ENCODE measurements at places on chromosomes 13 and 19.

GRCh38 chr19:33517922-33518321 is 3.7 kb downstream of the PEPD start:
- no peak for DNase-seq

DNA sequence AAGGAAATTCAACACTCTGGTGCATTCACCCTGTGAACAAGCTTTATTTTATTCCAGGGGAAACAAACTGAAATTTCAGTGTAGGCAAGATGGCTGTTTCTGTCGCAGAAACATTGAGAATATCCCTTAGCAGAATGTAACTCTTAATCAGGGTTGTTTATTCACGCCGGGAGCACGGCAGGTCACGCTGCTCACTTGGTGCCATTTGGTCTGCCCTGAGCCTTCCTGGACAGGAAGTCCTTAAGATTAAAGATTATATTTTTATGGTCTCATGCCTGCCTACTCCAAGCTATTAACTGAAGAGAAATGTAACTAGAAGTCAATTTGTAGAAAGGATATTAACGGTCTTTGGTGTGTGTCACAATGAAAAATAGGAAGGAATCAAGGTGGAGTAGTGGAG is 185.3 kb upstream of the ARGLU1 start:
- DNase-seq = no peak

DNA sequence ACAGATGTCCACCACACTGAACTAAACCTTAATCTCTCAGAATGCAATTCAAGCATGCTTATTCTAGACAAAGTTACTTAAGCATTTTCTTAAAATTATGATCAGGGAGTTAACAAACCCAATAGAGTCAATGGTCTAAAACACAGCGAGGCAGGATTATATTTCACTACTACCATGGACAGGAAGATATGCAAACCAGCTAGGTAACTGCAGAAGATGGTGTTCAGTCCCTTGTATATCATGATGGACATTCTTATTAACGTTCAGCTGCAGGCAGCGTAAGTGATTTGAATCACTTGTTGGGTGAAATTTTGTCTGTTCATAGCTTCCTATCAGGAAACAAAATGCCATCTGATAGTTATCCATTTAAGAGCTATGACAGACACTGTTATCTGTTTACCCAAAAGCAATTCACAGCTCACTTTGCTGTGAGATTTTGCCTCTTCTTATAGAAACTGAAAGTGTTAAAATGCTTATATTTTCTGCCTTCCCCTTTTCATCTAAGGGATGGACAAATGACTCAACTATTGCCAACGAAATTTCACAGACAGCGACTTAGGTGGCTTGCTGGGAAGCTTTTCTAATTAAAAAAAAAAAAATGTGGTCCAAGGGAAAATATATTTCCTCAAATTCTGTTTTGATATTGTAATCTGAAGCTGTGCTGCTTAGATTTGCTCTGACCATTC is 591.9 kb downstream of the DACH1 start:
- DNase-seq = no peak

DNA sequence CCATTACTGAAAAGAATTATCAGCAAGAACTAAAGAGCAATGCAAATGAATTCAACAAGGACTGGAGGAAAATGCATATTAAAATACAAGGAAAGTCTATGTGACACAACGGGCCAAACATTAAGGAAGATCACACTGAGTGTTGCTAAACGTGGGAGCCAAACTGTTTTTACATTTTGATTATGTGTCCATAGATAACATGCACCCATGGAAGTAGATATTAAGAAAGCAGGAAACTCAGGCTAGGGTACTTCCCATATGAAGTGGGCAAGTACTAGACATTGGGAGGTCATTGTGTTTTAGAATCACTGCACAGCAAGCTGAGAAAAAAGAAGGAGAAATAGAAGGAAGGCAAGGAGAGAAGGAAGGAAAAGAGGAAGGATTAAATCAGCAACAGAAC is 161.8 kb downstream of the KCTD12 start:
- no peak for DNase-seq

DNA sequence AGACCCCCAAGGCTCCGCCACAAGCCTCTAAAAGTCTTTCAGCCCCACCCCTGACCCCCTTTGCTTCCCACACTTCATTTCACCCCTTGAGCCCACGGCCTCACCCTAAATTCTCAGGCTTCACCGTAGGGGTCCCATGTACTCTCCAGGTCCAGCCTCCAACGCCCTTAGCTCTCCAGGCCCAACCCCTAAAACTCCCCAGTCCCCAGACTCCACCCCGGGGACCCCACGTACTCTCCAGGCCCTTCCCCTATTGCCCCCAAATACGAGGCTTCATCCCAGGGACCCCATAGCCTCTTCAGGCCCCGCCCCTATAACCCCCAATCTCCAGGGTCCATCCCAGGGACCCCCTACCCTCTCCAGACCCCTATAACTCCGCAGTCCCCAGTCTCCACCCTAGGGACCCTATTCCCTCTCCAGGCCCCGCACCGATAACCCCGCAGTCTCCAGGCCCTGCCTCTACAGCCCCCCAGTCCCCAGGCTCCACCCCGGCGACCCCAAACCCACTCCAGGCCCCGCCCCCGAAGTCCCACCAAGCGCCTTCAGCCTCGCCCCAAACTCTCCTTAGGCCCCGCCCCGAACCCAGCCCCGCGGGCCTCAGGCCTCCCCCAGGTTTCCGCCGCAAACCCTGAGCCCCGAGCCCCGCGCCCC is 619 bp downstream of the MED16 start:
- no peak for DNase-seq

DNA sequence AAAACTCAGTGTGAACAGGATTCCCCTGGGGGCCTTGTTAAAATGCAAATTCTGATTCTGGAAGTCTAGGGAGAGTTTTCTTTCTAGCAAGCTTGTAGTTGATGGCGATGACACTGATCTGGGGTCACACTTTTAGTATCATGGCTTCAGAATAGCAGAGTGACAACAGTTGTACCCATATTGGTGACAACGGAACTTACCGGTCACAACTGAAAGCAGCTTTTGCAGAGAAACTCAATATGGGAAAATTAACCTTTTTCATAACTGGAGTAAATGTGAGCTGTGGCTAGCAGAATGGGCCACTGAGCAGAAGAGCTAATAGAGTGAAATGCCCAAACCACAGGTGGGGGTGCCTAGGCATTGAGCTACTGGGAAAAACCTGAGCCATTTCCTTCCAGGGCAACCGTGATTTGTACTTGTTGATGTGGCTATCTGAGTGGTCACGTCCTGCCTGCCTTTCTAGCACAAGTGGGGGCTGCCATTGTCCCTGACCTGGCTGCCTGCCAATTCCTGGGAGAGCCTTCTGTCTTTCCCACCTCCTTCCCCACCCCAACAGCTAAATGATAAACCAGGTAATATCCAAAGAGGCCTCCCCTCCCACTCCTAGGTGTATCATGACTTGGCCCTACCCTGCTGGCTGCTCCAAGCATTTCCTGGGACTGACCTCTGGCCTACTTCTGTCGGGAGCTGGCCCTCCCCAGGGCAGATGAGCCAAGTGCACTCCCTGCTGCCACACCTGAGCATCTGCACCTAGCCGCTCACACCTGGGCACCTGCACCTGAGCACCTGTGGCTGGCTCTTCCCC is 1.7 kb upstream of the SLC10A2 start:
- DNase-seq = no peak

- DNase-seq = peak; percentile 71
Observed at GRCh38 chr19:51751655-51752054, at the start of gene FPR1. FPR1 (minus strand) TSS chr19:51751878; CDS start chr19:51746994, 4,884 bp downstream.

DNA sequence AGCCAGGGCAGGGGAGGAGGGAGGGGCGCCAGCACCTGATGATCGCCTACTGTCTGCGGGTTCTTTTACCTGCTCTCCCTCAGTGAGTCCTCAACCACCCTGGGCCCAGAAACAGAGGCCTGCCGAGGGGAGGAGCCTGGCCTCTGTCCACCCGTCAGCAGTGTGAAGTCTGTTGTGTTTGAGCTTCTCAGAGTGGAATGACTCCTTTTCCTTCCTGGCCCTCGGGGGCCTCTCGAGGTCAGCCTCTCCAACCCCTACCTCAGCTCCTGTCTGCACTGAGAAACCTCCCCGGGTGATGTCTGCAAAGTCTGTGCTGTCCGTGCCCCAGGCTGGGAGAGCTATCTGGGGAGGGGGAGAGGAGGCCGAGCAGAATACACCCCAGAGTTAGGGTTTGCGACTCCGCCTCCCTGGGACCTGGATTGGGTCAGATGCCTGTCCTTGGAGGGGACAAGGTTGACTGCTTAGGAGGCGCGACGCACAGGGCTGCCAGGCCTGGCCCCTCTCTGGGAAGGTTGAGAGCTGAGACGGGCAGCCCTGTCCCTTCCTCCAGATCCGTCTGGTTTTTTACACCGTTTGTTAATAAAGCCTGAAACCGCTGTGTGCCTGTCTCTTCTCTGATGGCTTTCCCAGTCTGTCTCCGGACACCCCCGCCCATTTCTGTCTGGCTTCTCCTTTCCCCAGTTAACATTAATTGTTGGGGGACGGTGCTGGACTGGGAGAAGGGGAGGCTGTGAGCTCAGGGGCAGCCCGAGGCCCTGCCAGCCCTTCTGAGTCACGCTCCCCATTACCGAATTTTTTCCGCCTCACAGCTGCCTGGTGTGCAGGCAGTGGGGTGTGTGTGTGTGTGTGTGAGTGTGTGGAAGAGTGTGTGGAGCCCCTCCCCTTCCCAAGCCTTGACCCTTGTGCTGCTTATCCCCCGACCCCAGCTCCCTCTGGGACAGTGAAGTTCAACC is 989 bp upstream of the SSC5D start:
- DNase-seq = peak; percentile 96

- peak; percentile 53 for DNase-seq
Observed at GRCh38 chr13:38872693-38873092, 117.9 kb downstream of the STOML3 start.

DNA sequence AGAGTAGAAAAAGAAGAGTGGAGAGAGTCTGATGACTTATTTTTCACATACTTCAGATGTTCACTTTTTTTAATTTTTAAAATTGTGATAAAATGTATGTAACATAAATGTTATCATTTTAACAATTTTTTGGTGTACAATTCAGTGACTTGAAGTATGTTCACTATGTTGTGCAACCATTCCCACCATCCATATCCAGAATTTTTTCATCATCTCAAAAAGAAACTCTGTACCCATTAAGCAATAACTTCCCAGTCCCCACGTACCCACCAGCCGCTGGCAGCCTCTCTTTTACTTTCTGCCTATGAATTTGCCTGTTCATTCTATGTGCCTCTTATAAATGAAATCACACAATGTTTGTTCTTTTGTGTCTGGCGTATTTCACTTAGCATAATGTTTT is 43.3 kb downstream of the SKA3 start:
- DNase-seq = no peak

DNA sequence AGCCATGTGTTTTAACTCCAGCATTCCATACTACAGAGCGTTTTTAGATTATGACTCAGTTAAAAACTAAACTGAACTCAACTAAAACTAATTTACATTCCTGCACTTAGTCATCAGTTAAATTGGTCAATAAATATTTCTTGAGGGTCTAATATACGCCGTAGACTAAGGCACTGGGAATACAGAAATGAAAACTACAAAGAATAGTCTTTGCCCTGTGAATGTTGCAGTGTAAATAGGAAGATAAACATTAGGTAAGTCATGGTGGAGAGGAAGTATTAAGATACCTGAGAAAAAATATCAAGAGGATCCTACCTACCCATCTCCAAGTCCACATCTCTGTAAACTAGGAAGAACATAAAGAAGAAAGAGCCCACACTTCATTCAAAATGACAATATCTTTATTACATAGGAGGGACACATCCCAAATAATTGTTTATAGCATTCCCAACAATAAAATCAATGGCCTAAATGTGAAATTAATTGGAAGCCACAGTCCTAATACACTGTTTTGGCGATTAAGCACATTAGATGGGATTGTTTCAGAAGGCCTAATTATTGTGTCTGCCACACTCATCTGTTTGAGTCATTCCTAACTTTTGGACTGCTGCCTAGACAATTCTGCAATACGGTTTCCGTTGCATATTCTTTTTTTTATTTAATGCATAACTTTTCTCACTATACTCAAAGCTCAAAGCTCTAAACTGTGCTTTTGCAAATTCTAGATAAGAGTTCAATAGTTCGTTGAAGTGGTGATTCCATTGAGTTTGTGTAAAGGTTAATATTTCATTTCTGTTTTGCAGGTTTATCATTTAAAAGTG is 52.9 kb downstream of the MBNL2 start:
- peak; percentile 92 for DNase-seq

DNA sequence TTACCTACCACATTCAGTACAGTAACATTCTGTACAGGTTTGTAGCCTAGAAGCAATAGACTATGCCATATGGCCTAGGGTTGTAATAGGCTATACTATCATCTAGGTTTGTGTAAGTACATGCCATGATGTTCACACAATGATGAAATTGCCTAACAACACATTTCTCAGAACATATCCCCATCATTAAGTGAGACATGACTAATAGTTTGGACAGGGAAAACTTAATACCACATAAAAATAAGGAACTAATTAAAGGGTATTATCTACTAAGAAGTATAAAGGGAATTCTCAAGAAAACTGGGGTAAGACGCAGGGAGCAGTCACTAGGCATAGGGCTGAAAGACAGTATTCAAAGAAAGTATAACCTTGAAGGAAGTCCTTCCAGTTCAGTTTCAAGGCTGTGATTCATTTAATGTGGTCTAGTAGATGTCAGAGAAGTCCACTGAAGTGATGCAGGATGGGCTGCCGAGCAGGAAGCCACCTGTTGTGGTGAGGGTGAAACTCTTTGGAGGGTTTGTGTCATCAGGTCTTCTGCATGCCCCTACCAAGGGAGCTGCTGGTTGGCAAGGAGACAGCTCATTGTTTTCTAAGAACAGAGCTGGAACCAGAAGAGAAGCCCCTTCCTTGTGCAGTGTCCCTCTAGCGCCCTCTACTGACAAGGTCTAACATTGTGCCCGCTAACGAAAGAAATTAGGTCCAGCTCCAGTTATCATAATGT is 122.9 kb downstream of the OLFM4 start:
- peak; percentile 73 for DNase-seq

GRCh38 chr19:14978161-14978776 is 1.4 kb downstream of the SLC1A6 start:
- DNase-seq = no peak

DNA sequence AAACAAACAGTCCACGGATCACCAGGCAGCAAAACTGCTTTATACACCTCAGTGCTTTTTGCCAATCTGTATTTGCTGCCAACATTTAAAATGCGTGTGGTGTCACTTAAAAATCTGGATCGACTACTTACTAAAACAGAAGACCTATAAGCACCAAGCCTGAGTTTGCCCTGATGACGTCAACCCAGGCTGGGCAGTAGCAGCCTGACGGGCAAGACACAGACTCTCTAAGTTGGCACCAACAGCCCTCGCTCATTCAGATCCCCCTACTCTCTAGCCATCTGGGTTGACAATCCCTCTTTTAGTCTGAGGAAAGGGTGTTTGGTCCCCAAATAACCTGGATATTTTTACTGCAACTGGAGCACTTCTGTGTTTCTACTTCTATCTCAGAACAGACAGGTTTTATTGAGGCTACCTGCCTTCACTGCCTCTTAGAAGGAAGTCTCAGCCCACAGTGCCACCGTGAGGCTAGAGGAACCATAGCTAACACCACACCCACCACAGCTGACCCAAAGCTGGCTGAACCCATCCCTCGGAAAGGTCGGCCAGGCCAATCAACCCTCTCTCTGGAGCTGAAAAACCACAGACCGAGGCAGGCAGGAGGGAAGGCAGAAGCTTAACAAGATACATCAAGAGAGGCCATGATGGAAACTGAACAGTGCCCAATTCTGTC is 6.9 kb downstream of the SUGP2 start:
- no peak for DNase-seq

- DNase-seq = peak; percentile 6
Observed at GRCh38 chr13:62294244-62294643, 878.6 kb upstream of the PCDH20 start.

GRCh38 chr13:30341815-30342570 is 34.6 kb upstream of the KATNAL1 start:
- peak; percentile 93 for DNase-seq

- peak; percentile 51 for DNase-seq
Observed at GRCh38 chr19:17762505-17763229, 11.4 kb downstream of the FCHO1 start.
